T-helper 17 cell (primary cell): ENCODE measurements at places on chromosomes 11 and 22.

DNA sequence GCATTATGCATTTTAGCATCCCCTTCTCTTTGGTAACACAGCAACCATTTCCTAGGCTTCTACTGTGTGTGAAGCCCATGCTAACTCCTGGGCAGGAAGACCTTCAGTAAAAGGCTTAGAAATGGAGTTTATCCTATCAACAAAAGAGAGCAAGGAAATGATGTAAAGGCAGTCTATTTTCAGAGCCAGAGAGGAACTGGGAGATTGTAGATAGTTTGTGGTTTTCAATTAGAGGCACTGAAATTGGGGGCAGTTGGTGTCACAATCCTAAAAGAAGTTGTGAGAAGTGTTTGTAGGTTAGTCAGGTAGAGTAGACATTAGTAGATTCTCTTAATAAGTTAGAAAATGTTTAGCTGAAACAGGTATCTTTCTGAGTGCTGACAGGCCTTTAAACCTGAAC lies 7.1 kb downstream of the ACAD8 start:
- DNase-seq: no peak

- no peak for DNase-seq
Measured at GRCh38 chr22:24224468-24224867, 20.4 kb downstream of the GGT5 start.

DNA sequence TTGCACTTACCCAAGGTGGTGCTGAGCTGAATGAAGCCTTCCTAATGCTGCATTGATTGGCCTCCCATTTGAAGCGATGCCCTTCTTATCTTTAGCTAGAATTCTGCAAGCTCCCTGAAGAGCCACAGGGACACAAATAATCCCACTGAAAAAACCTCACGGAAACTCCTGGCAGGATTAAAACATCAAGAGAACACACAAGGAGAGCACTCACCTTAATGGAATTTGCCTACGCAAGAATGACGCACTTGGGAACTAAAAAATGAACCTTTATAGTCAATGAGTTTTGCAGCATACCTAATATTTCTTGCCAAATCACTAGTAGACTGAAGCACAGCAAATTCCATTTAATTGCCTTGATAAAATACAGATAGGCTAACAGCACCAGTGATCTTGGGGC lies 232.8 kb upstream of the UBASH3B start:
- no peak for DNase-seq

GRCh38 chr11:128472128-128473089 lies 114.9 kb downstream of the ETS1 start:
- no peak for DNase-seq

DNA sequence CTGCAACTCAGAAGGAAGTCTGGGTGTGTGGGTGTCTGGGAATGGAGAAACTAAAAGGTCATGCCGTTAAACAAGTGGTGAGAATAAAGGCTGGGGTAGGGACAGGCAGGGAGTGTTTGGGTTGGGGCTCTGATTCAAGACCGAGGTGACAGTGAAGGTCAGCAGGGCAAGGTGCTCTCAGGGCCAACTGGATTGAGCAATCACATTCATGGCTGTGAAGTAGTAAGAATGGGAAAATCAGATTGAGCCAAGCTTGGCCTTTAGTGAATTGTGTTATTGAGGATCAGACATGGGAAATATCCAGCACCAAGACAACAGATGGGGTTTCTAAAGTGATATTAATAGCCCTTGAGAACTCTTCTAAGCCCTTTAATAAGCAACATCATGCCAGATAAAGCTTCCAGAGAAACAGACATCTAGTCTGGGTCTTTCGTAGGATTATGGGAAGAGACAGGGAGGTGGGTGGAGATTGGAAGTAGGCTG lies 24.3 kb downstream of the SCN3B start:
- DNase-seq: no peak

GRCh38 chr11:49208006-49208721 lies at the start of gene FOLH1:
Gene FOLH1, minus strand, starts transcription at chr11:49208602. Its CDS starts 193 bp downstream, at chr11:49208409.
- DNase-seq: no peak

- DNase-seq: no peak
Measured at GRCh38 chr11:29448246-29448877, 568.5 kb downstream of the KCNA4 start.

DNA sequence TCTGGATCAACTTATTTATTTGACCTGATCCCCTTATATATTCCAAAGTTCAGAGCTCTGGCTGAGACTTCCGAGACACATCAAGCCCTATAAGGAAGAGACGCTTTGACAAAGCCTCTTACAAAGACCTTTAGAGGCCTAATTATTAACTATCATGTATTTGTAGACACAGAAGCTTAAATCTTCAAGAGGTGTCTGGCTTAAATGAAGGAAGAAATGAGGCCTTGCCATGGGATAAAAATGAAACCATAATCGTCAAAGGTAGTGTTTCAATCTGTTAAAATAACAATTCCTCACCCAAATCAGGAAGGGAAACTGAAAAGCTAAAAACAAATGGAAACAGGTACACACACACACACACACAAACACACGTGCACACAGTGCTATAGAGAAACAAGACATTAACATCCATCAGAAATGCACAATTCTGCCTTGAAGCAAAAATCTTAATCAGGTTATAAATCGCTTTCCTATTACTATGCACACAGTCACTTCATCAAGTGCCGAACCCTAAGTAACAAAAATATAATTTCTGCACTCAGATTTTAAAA lies 50.2 kb downstream of the PITPNB start:
- DNase-seq: no peak

GRCh38 chr22:43726322-43726721 lies 85.8 kb downstream of the EFCAB6 start:
- no peak for DNase-seq

DNA sequence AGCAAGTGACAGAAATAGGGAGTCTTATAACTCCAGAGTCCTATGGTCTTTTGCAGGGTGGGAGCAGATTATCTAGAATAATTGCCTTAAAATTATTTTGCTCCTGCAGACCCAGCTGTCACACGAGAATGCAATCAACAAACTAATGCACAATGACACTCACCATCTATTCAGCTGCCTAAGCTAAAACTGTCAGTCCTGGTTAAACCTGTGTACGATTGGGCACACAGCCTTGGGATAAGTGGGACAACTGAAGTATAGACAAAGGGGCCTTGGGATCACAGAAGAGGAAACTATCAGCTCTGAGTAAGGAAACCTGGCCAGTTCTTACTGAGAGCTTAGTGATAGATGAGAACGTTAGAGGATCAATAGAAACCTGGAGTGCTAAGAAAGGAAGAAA lies 595.9 kb upstream of the KIRREL3 start:
- DNase-seq: no peak

DNA sequence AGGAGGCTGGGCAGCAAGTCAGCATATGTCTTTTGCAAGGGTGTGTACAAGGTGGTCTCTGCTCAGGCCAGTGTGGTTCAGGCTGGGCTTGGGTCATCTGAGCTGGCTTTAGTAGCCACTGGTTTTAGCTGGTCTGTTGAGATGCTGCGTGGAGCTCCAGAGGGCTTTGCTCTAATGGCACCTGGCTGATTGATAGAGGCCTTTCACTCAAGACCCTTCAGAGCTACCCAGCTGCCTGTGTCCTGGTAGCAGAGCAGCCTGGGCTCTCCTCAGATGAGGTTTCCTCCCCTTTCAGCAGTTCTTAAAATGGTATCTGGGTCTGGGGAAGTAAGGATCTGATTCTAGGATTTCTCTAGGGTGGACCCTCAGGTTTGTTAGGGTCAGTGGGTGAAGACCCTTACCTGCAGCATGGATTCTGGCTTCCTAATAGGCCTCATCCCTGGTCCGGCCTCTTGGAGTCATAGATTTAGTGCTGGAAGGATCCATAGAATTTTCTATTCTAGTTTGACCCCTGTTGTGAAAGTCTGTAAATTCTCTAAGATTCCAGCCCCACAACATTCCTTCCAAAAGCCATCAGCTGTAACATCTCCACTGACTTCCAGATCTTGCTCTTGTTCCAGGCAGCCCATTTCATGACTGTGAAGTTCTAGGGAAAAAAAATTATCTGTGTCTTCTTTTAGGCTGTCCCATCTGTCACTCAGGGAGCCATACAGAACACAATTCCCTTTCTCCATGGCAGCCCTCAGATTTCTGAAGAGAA lies 190.2 kb upstream of the ZBED5 start:
- no peak for DNase-seq

DNA sequence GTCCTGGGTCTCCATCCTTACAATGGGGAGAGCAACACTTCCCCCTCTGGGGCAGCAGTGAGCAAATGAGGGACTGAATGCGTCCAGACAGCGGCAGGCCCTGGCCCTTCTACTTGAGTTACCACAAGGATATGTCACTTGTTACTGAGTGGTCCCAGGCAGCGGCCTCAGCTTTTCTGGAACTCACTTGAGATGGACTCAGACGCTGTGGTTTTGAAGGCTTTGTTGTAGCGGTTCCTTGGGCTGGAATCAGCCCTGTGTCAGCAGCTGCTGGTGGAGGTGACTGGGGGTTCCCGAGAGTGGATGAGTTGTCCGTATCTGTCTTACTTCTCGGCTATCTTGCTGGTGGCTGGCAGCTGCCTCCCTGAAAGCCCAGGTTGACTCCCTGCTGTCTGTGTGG lies 77.0 kb downstream of the MICAL2 start:
- no peak for DNase-seq

DNA sequence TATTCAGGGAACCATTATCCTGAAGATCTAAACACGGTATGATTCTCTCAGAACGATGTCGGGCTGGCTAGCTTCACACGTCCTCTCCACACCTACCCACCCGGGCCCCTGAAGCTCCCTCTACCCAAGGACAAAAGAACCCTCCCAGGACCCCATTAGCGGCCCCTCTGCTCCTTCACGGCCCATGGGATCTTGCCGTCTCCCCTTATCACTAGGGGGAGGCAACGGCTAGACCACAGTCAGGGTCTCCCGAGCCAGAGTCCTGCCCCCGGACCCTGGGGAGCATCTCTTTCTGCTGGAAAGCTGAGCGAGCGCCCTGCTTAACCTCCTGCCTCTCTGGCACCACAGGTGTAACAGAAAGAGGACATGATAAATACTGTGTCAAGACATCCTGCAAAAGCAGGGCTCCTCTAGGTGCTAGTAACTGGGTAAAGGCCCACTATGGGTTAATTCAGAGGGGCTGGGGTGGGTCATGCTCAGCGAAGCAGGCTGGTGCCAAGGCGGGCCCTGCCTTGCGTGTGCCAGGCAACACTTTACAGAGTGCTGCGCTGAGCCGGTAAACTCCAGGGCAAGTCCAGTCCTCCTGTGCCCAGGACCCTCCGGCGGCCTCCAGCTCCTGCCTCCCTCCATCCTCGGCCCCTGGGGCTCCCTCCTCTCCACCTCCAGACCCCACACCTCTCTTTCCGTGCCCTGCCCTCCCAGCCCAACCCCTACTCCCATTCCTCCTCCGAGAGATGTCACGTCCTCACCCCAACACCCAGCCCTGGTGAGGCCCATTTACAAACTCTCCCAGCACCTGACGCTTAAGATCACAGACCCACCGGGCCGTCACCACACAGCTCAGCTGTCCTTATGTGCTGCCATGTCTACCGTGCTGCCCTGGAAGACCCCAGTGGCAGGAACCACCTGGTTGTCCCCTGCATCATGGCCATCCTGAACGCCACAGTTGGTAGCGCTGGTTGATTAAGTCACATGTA lies 3.0 kb downstream of the TOLLIP start:
- DNase-seq: no peak

- no peak for DNase-seq
Measured at GRCh38 chr11:45092404-45092785, 54.0 kb upstream of the PRDM11 start.

- no peak for DNase-seq
Measured at GRCh38 chr11:115572551-115572950, 68.3 kb upstream of the CADM1 start.

DNA sequence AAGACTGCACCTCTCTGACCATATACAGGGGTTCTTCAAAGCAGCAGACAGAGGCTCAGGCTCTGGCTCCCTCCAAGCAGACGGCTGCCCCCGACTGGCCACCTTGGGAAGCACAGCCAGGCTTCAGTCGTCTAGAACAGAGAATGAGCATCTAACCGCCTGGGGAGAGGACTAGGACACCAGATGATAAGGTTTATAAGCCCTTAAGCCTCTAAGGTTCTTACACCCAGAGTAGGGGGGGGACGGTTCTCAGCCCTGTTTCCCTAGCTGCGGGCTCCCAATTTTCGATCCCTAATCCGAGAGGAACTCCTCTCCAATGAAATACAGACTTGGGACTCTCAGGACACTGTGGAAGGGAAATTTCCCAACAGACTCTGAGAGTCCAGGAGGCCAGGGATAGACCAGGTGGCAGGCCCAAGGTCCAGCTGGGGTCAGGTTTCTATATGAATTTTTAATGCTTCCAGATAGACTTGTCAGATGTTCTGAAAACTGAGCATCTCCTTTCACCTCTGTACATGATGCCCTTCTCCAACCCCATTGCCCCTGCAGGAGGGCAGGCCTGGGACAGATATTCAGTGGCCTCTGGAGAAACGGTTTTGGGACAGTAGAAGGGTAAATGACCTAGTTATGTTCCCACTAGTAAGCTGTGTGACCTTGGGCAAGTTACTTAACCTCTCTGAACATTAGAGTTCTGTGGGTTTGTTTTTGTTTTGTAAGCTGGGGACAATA lies 20.2 kb downstream of the RTN4RL2 start:
- DNase-seq: no peak

DNA sequence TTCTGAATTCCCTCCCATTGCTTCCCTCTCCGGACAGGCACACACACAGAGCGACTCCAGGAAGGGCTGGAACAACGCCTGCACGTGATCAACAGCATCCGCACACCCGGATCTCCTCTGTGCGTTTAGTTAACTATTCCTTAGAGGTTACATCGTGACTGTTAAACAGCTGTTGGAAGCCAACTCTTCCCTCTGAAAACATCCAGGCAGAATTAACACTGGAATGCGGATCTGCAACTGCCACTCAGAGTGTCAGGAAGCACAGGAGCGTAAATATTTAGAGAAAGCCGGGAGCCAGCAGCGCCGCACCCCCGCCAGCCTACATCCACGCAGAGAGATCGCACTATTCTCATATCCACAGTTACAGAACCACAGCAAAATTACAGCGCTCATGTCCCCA lies 46.2 kb downstream of the SHANK2 start:
- no peak for DNase-seq

GRCh38 chr11:95306801-95307200 lies 75.8 kb upstream of the SESN3 start:
- no peak for DNase-seq

- DNase-seq: no peak
Measured at GRCh38 chr11:8032576-8033304, 45.6 kb downstream of the EIF3F start.

DNA sequence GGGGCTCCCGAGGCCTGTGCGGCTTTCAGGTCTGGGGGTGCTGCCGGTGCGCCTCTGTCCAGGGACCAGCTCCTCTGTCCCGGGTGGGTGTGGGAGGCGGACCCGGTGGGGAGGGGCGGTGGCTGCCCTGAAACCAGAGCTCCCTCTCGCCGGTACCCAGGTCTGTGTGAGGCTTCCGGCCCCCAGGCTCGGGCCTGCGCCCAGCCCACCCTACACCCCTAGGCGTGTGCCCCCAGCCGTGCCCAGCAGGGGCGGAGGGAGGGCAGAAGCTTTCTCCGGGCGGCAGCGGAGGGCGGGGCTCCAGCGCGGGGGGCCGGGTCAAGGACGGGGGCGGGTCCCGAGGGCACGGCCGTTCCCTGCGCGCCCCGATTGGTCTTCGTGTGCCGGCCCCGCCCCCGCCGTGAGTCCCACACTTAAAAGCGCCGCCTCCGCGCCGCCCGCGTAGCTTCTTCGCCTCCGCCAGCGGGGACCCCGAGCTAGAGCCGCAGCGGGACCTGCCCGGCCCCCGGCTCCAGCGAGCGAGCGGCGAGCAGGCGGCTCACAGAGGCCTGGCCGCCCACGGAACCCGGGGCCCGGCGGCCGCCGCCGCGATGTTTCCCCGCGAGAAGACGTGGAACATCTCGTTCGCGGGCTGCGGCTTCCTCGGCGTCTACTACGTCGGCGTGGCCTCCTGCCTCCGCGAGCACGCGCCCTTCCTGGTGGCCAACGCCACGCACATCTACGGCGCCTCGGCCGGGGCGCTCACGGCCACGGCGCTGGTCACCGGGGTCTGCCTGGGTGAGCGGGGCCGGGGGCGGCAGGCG lies 616 bp downstream of the PNPLA2 start:
- DNase-seq: peak; percentile 95
